ENCODE measurements at places on chromosomes 5 and 9.

DNA sequence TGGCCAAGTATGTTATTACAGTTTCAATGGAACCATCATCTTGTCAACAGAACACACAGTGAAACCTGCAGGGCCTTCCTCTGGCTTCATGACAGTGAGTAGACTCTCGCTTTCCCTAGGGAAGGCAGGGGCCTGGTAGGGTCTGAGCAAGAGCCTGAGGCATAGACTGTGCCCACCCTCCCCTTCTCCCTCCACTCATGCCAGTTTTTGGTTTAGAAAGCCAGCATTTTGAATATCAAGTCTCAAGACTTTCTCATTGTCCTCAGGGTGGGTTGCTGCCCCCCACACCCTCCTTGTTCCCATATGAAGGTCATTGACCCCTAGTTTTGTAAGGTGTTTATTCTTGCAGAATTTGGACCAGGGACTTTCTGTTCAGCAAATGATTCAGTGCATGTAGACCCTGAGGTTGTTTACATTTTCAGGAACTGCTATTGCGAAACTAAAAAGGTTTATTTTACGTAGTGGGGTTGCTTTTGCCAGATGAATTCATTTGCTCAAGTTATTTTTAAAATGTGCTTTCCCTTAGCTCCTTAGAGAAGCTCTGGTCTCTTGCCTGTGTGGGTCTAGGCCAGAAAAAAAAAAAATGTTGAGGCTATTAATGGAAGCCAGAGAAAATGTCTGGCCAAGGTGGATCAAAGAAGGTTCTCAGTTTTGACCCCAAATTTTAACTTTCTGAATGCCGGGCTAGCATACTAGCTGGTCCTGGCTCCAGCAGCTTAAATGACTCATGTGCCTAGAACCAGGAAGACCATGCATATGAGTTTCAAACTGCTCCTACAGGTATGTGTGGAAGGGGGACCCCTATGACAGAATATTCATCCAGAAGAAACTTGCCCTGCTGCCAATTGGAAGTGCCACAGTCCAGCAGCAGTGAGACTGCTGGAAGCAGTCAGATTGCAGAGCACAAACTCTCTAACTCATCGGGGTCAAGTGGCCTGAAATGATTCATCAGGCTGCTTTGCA, 10.1 kb upstream of the MOB3B start:
- no peak for DNase-seq

GRCh38 chr9:70218767-70219166, 40.0 kb upstream of the SMC5 start:
- no peak for DNase-seq

DNA sequence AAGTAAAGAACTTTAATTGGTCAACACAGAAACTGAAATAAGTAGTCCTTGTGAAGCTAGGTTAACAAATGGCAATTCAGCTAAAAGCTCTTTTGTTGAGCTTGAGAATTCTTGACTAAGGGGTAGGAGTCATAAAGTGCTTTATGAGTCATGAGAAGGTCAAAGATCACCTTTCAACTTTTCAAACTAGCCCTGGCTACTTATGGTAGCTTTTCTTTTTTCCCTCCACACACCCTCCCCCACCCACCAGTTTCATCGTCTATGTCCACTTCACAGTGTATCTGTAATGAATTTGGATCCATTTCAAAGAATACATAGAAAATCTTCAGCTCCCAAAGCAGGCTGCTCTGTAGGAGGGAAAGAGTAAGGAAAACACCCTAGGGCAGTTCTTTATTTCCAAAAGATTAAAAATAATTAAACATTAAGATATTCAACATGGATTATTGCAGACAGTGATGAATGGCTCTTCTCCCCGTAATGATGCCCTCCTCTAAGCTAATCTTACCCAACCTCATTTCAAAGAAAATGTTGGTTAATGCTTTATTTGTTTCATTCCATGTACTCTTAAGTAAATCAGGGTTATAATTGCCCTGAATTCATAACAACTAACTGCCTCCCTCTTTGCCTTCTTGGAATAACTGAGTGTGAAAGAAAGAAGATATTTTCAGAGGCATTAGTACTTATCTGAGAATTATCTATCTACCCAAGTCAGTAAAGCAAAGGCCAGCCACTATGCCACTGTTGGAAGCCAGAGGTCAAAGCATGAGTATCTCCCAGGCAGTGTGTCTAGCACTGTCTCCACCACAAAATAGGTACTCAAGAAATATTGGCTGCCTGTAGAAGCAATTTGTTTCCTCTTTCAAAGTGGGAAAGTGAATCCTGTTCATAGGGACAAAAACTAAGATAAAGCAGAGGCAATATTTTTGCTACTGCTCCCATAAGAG, 290.6 kb downstream of the PIK3R1 start:
- no peak for DNase-seq

GRCh38 chr5:95664204-95664786, 17.7 kb downstream of the RFESD start:
- peak; percentile 44 for DNase-seq

- DNase-seq: peak; percentile 29
Observed at GRCh38 chr5:173808079-173808808, 79.9 kb upstream of the CPEB4 start.

GRCh38 chr5:143245929-143246561, 157.4 kb downstream of the NR3C1 start:
- no peak for DNase-seq

DNA sequence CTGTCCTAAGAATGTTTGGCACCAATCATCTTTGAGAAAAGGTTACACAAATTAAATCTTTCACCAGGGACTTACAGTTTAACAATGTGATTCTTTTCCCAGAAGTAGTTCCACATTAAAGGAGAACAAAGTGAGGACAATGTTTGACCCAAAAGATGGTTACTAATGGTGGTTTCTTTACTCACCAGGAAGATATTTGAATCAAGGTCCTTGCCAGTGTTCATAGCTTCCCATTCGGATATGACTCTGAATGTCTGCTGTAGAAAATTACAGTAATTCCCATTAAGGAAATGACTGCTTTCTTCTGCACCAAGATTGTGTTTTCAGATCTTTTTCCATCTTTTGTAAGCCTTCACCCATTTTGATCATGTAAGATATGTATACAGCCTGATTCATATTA, 114.6 kb upstream of the ADAMTSL1 start:
- no peak for DNase-seq

DNA sequence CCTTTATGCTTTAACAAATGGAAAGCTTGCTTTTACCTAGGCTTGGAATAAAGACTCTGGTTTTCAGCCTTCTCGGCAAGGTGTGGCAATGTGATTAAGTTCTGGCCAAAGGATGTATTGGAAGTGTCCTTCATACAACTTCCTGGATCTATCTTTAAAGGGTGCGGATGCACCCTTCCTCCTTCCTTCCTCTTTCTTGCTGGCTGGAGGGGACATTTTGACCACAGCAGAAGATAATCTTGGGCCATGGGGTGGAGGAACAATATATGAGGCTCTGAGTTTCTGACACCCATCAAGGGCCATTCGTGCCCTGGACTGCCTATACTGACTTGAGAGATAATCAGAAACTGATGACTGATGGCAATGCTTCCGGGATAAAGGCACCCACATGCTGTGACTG, 145.7 kb downstream of the ACER2 start:
- DNase-seq: no peak

DNA sequence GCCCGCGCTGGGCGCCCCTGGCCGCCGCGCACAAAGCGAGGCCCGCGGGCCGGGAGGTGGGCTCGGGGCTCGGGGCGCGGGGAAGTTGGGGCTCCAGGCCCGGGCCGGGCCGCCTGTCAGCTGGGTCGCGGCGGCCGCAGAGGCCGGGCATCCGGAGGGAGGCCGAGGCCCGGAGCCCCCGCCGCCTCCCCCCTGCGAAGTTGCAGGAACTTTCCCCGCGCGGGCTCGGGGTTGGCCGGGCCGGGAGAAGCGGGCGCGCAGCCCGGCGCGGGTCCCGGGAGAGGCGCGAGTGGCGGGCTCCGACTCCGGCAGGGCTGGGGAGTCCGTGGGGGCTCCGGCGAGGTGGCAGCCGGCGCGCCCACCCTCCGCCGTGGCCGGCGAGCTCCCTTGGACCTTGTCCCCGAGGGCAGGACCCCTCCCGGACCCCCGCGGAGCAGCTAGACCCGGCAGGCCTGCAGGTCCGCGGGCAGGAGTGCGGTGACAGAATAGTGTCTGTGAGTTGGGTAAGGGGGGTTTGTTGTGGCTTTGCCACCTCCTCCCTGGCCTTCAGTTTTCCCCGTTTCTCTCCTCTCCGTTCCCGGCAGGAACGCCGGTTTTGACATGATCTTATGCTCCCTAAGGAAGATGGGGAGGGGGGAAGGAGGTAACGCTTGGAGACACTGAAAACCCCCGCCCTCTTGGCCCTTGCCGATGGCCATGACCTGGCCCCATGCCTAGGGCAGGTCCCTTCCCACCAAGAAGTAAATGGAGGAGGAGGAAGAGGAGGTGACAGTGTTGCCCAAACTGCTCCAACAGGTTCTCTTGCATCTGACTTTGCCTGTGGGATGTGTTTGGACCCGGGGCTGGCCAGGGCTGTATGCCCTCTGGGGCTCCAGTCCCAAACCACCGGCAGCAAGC, 942 bp downstream of the PHF2 start:
- no peak for DNase-seq

DNA sequence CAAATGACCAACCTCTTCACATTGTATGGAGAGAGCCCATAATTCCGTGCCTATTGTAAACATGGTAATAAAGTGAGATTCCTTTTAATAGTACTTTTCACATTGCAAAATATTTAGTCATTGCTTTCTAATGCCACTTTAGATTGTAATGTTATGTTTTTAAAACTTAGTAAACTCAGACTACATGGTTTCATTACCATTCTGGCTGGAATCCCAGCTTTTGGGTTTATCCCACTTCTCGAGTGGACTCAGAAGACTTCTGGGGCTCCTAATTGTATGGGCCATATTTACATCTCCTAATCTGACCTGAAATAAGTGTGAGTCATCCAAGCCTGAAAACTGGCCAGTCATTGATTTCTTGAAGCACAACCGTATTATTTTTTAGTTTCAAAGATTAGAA, 217.6 kb downstream of the CAAP1 start:
- no peak for DNase-seq

GRCh38 chr5:1207555-1207954, 6.2 kb downstream of the SLC6A19 start:
- DNase-seq: no peak

- DNase-seq: peak; percentile 6
Observed at GRCh38 chr5:17132444-17133083, 84.9 kb upstream of the BASP1 start.

GRCh38 chr5:133962131-133962530, 6.3 kb downstream of the C5orf15 start:
- no peak for DNase-seq

GRCh38 chr9:109238655-109239054, 71.6 kb upstream of the FRRS1L start:
- no peak for DNase-seq

- DNase-seq: no peak
Observed at GRCh38 chr5:90680921-90681563, 122.4 kb downstream of the ADGRV1 start.

DNA sequence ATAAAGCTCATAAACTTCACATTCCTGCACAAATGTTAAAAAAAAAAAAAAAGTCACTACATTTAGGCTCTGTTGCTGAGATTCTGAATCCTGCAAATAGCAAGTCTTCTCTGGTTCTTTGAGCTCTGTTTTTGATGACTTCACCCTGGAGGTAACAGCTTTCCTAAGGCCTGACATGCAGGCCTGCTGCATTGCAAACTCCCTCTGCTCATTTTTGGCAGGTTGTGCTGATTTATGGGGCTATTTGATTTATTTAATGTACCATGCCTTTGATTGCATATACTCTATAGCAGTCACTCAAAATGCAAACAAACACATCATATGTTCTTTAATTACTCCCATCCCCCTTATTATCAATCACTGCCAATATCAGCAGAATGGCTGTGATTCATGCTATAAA, 416.1 kb upstream of the IZUMO3 start:
- DNase-seq: no peak

DNA sequence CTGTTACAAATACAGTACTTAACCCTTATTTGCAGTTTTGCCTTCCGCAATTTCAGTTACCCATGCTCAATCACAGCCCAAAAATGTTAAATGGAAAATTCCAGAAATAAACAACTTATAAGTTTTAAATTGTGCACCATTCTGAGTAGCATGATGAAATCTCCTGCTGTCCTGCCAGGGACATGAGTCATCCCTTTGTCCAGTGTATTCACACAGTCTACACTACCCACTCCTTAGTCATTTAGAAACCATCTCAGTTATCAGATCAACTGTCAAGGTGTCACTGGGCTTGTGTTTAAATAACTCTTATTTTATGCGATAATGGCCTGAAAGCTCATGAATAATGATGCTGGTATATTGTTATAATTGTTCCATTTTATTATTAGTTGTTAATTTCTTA, 95.8 kb downstream of the PLCXD3 start:
- no peak for DNase-seq

- peak; percentile 24 for DNase-seq
Observed at GRCh38 chr5:110371725-110372041, 354.8 kb downstream of the TMEM232 start.

DNA sequence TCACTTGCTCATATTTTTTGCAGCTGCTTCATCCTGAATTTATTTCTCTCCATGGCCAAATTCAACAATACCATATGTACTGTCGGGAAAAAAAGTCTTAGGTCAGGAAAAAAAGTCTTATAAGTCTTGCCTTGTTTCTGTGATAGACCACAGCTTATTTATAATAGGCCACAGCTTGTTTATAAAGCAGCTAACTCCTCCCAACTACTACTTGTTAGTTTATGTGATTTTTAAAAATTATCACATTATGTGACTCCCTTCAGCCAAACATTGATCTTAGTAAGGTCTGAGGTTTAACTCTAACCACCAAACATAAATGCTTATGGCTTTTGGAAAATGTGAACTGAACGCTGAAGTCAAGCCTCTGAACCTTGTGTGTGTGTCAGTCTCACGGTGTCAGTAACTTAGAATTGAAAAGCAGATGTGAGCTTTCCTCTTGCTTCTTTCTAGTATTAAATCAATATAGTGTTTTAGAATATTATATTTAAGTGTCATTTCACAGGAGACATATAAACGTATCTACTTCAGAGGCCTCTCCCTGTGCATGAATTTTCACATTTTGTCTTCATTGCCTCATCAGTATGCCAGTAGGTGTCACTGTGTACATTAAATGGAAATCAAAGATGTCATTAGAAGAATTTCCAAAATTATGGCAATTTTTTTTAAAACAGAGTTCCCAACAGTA, 51.3 kb downstream of the SNX24 start:
- DNase-seq: peak; percentile 30

DNA sequence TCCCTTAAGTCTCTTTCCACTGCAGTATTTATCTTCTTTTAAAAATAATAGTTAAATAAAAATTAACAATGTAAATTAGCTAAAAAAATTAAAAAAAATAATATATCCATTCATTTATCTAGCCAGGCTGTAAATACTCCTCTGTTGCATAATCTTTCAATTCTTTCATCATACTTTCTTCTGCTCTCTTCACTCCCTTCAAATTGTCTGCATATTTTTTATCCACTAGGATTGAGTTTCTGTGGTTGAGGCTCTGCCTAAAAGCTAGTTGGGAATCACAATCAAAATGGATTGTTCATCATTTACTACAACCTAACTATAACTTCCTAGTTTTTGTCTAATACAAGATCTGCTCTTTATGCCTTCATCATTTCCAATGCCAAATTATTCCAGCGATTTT, 182.2 kb downstream of the PDE4D start:
- DNase-seq: no peak

- no peak for DNase-seq
Observed at GRCh38 chr9:123749580-123750202, 180.2 kb downstream of the DENND1A start.
